ENCODE measurements at places on chromosomes 7 and 10.

- no peak for ATAC-seq
These were observed 42.9 kb downstream of the CSGALNACT2 start for GRCh38 chr10:43181146-43181545.

GRCh38 chr7:18772567-18772965 lies 277.0 kb downstream of the HDAC9 start:
- no peak for ATAC-seq

GRCh38 chr10:5904227-5904626 lies 14.2 kb downstream of the FBH1 start:
- ATAC-seq = no peak

DNA sequence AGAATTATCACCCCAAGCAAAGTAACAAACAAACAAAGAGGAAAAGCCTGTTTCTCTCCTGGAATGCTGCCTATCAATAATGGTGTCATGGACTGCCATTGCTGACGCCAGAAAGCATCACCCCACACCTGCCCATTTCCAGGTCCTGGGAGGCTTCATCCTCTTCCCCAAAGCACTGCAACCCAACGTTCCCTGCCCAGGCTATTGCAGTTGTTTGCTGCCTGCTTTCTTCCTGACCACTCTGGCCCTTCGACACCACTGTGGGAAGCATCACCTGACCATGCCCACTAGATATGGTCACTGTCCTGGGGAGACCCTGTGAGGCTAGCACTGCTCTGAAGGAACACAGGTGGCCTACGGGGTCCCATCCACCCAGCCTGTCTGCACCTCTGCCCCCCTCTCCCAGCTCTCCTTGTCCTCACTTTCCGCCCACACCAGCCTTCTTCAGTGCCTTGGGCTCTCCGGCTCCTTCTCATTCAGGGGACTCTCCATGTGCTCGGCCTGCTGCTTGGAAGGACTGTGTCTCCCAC lies 439.6 kb downstream of the GLRX3 start:
- ATAC-seq = no peak

DNA sequence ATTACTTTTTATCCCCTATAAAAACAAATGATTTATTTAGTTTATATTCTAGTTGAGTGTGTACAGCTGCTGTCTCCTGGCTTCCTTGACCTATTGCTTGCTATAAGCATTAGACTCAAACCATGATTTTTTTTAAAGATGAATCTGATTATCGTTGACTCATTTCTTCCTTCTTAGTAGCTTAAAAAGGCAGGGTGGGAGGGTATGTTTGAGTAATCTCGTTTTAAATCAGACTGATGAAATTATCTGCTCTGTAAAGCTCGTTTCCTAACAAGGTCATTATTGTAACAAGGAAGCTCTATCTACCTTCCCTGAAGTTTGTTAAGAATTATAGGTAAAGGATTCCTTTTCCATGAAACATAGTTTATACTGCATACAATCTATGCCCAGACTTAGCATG lies 276.3 kb upstream of the KCND2 start:
- no peak for ATAC-seq

GRCh38 chr7:150959739-150960734 lies 18.1 kb downstream of the KCNH2 start:
- no peak for ATAC-seq

All from esophagus mucosa (tissue), 1 donor.